ENCODE measurements at places on chromosomes 7 and 10.

DNA sequence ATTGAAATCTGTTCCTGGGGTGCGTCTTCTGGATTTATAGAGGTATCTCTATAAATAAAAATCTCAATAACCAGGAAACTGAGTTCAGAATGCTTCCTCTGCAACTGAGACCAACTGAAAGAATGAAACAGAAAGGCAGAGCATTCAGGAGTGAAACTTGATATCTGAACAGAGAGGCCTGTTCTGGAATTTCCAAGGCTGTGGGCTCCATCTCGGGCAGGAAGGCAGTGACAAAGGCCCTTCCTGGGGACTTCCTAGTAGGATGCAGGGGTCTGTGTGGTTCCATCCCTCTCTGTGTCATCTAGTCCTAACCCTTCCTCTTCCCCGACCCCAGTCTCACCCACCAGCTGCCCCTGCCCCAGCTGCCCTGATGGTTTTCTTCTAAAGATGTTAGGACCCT is 52.0 kb downstream of the JCAD start:
- DNase-seq: no peak

DNA sequence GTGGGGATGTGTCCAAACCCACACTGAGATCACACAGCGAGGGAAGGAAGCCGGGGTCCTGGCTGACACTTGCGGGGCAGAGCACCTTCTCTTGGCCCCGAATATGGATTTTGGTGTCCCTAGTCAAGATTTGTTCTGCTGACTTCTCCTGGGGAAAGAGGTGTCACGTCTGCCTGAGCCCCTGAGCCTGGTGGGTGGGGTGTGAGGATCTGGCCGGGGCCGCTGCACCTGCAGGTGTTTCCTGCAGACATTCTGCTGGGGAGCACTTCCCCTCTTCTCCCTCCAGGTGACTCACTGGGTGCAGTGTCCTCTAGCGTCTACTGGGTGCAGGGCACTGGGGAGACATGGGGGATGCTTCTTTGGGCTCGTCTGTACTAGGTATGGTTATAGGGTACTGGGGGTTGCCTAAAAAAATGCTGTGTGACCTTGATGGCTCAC is 99.2 kb downstream of the GRK5 start:
- DNase-seq: no peak

- no peak for DNase-seq
Observed at GRCh38 chr7:38524786-38525185, 106.4 kb downstream of the AMPH start.

GRCh38 chr7:80870813-80871212 is 48.0 kb downstream of the SEMA3C start:
- no peak for DNase-seq

DNA sequence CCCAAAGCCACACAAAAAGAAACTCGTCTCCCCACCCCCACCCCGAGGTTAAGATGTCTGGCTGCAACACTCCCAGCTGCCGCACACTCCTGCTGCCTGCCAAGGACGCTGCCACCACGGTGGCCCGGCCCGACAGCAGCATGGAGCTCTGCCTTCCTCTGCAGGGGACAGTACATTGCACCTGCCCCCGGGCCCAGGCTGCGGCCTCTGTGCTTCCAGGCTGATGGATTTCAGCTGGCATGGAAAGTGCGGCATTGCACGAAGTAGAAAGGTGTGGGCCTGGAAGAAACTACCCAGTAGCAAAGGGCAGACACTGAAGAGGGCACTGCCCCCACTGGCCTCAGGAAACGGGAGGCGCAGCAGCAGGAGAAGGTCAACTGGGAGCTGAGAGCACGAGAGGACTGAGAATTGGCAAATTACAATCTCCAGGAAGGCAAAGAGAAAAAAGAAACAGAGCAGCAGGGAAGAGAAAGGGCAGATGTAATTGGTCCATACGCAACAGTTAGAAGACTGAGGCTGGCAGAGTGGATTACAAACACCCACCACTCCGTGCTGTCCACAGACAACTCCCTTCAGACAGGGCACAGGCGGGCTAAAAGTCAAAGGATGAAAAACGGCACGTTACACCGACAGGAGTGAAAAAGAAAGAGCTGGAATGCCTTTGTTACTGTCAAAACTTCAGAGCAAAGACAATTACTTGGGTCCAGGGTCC is 117.1 kb upstream of the DIP2C start:
- DNase-seq: no peak

GRCh38 chr7:7979558-7979957 is 11.0 kb downstream of the GLCCI1 start:
- no peak for DNase-seq

GRCh38 chr7:68334216-68334615 is 1264.1 kb upstream of the AUTS2 start:
- DNase-seq: no peak

DNA sequence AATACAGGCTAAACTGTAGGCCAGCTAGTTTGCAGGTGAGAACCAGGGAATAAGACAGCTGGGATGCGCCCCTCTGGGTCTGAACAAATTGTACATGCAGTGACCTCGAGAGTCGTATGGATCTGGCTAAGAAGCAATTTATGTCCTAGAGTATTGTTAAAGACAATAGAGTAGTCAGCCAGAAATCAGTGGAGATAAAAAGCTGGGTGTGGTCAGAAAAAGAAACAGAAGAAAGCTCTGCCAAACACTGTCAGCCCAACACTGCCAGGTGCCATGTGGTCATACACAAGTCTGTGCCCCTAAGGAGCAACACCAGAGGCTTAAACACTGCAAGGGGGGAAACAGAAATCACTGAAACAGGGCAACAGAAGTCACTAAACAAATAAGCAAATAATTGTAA is 62.2 kb downstream of the CNOT4 start:
- DNase-seq: no peak

DNA sequence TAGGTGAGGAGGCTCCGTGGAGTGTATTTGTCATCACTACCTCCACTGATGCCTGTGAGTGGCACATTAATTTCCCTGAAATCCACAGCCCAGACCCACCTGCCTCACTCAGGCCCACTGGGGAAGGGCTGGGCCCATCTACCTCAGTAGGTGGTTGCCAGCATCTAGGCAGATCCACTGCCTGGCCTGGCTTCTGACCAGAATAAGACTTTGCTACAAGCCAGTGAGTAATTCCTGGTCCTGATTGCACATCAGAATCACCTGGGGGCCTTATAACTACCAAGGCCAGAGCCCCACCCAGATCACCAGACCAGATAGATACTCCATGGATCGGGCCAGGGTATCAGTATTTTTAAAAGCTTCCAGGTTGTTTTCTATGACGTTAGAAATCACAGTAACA is 37.5 kb upstream of the PLEKHA1 start:
- no peak for DNase-seq

GRCh38 chr10:43676331-43676730 is 27.6 kb upstream of the ZNF32 start:
- no peak for DNase-seq

GRCh38 chr7:19851504-19851903 is 78.1 kb upstream of the TMEM196 start:
- DNase-seq: no peak

DNA sequence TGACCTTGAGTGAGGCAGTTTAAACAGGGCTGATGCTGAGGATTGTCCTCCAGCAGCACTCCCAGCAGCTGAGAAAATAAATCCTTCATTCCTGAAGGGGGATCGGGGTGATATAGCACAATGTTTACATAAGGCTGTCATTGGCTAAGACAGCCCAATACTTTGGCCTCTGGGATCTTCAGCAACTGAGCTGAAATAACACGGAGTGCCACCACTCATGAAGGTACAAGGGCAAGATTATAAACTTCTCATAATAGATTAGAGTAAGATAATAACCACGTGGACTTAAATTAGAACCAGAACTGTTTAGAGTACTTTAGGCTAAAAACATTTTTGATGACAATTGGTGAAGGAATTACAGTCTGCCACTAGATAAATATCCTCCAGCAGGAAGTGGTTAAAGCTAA is 70.0 kb upstream of the PAPSS2 start:
- DNase-seq: no peak

GRCh38 chr10:108180878-108181277 is 1016.4 kb upstream of the SORCS1 start:
- DNase-seq: no peak
